Stimulated activated CD4-positive, alpha-beta T cell treated with anti-CD3 and anti-CD28 coated beads, Interleukin-2, amount 100 ng/mL, for 24 hours (primary cell): ENCODE measurements at places on chromosomes 12 and 14.

- DNase-seq, result no peak
Observed at GRCh38 chr14:58828298-58828697, 190.5 kb downstream of the DACT1 start.

DNA sequence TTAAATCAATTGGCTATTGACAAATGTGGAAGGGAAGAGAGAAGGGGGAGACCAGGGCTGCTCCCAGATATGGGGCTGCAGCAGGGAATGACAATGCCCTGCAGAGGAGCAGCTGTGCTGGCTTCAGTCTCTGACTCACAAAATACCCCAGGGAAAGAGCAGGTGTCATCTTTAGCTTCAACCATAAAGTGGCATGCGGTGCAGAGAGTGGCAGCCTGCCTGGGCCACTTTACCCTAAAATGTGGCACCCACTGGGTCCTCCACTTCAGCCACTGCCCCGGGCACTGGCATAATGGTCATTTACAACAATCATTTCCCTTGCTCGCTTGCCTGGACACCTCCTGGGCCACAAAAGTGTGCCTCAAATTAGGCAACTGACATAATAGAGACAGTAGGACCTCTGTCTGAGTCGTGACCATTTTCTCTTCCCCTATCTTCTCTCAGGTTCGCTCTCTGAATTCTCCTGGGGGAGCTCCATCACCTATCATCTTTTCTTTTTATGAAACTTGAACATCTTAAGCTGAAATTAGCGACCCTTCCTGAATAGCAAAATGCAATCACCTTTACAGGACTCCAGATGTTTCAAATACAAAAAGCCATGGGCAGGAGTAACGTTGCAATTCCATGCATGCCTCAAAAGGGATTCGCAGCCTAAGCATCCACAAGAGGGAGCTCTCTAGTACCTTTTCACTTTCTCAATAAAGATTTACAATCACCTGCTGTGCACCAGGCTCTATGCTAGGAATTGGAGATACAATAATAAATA lies 179.9 kb upstream of the ATF7IP start:
- DNase-seq, result peak; percentile 6

- no peak for DNase-seq
Observed at GRCh38 chr12:119479121-119479561, 114.4 kb upstream of the TMEM233 start.

- no peak for DNase-seq
Observed at GRCh38 chr12:54432815-54433164, 13.7 kb upstream of the ITGA5 start.

GRCh38 chr14:28678887-28679286 lies 87.7 kb upstream of the FOXG1 start:
- DNase-seq, result no peak

- no peak for DNase-seq
Observed at GRCh38 chr14:49703965-49704364, 11.0 kb downstream of the KLHDC1 start.

DNA sequence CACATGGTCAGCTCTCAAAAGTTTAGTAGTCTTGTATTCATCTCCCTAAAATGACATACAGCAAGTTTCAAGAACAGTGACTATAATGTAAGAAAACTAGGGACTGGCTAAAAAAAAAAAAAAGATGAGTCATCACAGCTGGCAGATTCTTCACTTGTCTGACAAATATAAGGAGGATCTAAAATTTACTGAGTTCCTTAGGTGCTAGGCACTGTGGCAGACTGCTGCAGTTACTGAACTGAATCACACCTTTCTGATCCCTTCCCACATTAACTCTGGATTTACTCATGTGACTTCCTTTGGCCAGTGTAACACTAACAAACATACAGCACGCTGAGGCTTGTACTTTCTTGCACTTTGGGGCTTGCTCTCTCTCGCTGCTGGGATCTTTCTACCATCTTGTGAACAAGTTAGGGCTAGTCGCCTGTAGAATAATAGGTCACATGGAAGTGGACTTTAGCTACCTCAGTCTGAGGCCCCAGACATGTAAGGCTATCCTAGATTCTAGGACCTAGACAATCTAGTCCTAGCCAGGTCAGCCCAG lies 32.1 kb downstream of the BAZ1A start:
- DNase-seq, result no peak

- no peak for DNase-seq
Observed at GRCh38 chr14:104096751-104097700, 11.5 kb downstream of the ASPG start.

- DNase-seq, result no peak
Observed at GRCh38 chr12:29614694-29615325, 117.3 kb upstream of the OVCH1 start.

DNA sequence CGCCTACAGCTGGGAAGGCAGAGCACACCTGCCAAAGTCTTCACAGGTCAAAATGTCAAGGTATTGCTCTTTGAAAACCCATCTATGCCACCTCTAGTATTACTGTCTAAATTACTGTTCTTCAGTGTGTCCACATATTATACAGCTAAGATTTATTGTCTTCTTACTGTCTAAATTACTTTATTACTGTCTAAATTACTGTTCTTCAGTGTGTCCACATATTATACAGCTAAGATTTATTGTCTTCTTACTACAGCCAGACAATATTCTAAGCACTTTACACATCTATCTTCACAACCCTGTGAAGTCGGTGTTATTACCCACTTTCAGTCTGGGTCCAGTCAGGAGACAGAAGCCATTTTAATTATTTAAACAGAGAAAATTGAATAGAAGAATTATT lies 173.9 kb downstream of the MYRFL start:
- DNase-seq, result no peak

- DNase-seq, result no peak
Observed at GRCh38 chr14:73047808-73048207, 10.5 kb upstream of the RBM25 start.

- DNase-seq, result no peak
Observed at GRCh38 chr12:64890873-64891468, 66.5 kb downstream of the TBC1D30 start.

DNA sequence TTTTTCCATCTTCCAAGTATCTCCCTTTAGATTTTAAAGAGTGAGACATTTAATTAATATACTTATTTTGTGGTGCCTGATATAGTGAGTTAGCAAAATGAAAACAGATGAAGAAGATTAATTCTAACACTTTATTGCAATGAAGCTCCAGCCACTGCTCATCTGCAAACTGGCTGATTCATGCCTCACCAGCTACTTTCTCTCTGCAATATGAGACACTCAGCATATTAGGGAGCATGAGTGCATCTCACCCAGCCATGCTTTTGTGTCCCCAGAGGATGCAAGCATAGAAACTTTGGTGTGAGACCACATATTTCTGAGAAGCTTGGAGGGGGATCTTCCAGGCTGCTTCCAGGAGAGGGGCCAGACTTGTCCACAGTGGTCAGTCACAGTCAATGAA lies 148.6 kb downstream of the BMP4 start:
- DNase-seq, result no peak

- no peak for DNase-seq
Observed at GRCh38 chr12:87667378-87667777, 361.8 kb downstream of the C12orf50 start.

GRCh38 chr12:90589956-90590355 lies 365.0 kb downstream of the CCER1 start:
- DNase-seq, result no peak

GRCh38 chr14:36493761-36494160 lies 26.3 kb downstream of the NKX2-1 start:
- no peak for DNase-seq

- DNase-seq, result no peak
Observed at GRCh38 chr12:132837693-132838409, 9.2 kb upstream of the GOLGA3 start.

- no peak for DNase-seq
Observed at GRCh38 chr12:30395190-30395589, 300.5 kb downstream of the IPO8 start.

DNA sequence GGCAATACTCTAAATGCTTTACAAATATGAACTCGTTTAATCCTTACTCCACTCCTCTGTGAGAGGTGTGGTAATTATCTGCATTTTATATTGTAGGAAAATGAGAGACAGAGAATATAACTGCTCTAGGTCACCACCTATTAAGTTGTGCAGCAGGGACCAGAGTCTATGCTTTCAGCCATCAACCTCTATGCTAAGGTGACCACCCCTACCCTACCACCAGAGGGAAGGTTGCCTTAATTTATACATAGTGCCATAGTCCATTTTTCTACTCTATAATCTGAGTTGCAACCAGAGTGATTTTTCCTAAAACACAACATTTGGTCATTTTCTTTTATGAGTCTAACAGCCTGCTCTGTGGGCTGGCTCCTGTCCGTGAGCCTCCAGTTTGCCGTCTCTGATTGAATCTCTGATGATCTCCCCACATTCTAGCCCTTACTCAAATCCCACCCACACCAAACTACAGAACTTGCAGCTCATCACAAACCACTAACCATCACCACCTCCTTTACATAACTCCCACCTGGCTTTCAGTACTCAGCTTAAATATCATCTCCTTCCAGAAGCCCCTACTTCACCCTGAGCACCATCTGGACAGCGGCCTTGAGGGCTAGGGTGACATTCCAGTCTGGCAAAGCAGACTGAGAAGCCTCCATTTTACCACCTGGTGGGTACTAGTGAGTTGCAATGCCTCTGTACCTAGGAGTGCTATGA lies 126.6 kb downstream of the PPM1H start:
- no peak for DNase-seq

DNA sequence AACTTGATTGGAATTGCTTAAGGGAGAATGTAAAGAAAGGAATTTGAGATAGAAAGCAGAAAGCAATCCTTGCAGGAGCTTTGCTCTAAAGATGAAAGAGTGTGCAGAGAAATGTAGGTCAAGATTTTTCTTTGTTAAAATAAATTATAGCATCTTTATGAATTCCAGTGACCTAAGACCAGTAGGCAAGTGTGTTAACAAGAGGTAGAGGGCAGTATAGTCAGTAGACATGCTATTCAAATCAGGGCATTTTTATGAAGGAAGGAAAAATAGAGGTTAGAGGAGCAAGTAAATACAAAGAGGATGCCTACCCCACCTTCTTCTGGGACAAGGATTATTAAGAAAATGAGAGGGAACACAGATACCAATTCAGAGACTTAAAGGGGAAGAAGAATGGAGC lies 148.5 kb downstream of the PLCZ1 start:
- no peak for DNase-seq

DNA sequence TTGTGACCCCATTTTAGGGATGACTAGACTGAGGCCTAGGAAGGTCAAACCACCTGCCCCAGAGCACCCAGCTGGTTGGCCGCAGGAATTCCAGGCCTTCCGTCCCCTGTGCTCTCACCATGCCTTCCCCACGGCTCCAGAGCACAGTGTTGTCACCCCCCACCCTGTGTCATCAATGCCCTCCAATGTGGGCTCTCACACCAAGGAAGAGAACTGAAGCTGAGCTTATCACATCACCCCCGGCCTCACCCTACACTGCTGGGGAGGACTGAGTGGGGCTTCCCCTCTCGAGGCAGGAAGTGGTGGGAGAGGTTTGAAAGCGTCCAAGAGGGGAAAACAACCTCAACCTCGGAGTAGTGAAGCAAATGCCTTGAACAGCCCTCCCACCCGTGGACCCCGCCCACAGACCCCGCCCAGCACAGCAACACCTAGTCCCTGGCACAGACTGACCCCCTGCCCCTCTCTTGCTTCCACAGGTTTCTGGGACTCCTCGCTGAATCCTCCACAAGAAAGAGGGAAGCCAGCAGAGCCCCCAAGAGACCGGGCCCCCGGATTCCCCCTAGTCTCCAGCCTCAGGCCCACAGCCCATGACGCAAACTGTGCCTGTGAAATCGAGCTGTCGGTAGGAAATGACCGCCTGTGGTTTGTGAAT lies 97.2 kb downstream of the LGMN start:
- DNase-seq, result peak; percentile 79

GRCh38 chr12:96520767-96521166 lies 31.4 kb downstream of the CFAP54 start:
- no peak for DNase-seq

- no peak for DNase-seq
Observed at GRCh38 chr12:5898874-5899273, 46.2 kb downstream of the ANO2 start.

GRCh38 chr14:65366802-65367565 lies 45.5 kb upstream of the FUT8 start:
- DNase-seq, result no peak
